ENCODE measurements at places on chromosomes 7 and 10.

DNA sequence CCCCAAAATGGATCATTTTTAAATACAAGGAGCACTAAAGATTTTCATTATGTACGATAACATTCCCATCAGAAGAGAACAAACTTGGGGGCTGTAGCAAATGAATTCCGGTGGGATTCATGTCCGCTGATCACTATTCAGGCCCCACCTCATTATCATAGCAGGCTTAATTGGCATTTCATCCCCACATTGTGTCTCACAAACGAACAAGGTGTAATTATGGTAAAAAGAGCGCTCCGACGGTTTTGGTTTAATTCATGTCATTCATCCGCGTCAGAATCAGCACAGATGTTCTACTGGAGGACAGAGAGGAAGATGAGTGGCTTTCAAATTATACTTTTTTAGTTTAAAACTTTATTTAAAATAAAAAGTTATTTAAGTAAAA lies 124.7 kb downstream of the MAD1L1 start:
- no peak for DNase-seq

DNA sequence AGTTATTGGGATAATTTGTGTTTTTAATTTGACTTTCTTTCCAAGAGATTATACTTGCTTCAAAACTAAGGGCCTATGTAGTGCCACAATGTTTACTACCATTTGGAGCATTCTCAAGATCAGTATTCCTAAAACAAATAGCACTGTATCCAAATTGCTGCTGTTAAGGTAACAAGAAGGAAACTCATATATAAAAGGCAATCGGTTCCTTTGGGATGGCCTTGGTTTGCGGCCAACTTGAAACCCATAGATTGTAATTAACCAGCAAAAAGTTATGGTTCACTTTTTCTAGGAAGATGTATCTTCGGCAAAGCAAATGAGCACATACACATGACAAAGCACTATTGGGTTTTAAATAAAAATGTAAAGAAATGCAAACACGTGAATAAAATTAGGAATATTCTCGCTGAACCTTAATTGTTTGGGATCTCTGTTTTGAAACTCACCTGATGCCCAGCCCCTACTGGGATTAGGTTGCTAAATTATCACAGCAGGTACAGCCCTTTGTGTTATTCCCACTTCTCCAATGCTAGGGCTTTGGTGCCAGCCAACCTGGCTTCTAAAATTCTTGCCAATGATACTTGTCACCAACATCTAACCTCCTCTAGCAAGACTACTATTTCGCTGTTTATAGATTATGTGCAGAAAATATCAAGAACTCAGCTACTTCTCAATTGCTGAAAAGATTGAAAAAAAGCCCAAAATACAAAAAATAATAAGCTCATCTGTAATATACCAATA lies 16.0 kb downstream of the CDNF start:
- DNase-seq: no peak

- no peak for DNase-seq
Measured at GRCh38 chr7:10463701-10464100, 510.0 kb upstream of the PHF14 start.

- no peak for DNase-seq
Measured at GRCh38 chr7:1676550-1677078, 6.5 kb downstream of the ELFN1 start.

- DNase-seq: no peak
Measured at GRCh38 chr10:13887761-13888160, 301.0 kb downstream of the PRPF18 start.

DNA sequence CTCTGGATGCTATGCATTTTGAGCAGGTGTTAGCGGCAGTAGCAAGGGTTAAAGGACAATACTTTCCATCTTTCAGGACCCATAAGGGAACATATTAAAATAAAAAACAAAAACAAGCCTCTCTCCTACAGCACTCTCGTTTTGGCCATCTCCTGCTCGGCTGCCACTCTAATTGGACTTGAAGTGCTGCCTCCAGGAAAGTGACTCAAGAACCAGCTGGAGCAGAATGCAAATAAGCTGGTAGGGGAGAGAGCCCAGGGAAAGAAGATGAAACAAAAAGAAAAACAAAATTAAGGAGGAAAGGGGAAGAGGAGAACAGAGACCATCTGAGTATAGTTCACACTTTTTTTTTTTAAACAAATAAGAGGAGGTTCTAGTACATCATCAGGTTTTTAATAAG lies 65.6 kb downstream of the HBP1 start:
- no peak for DNase-seq

DNA sequence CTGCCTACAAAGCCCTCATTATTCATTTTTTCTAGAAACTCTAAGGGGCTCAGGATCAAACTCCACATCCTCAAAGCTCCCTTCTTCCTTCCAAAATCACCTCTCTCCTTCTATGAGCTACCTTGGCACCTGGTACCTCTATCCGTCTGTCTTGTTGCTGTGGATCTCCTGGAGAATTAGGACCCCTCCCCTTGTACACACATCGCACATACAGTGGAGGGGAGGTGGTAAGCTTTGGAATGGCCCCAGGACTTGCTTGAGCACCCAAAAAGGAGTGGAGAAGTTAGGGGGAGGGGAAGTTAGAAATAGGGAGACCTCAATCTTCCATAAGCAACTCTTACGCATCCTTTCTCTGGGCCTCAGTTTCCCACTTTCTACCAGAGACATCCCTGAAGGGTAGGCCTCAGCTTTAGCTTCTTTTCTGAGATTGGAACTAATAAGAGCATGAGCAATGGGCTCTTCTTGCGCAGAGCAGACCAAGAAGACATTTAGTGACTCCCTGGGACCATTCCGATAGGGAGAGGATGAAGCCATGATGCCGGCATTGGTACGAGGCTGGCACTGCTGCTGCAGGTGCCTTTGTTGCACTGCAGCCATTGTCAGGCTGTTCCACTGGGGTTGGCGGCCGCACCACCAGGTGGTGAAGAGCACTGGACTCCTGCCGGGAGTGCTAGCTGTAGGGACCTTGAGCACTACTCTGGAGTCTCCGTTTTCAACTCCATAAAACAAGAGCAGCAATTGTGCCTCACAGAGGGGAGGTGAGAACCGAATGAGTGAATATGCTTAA lies 4.5 kb downstream of the CYP26C1 start:
- no peak for DNase-seq

DNA sequence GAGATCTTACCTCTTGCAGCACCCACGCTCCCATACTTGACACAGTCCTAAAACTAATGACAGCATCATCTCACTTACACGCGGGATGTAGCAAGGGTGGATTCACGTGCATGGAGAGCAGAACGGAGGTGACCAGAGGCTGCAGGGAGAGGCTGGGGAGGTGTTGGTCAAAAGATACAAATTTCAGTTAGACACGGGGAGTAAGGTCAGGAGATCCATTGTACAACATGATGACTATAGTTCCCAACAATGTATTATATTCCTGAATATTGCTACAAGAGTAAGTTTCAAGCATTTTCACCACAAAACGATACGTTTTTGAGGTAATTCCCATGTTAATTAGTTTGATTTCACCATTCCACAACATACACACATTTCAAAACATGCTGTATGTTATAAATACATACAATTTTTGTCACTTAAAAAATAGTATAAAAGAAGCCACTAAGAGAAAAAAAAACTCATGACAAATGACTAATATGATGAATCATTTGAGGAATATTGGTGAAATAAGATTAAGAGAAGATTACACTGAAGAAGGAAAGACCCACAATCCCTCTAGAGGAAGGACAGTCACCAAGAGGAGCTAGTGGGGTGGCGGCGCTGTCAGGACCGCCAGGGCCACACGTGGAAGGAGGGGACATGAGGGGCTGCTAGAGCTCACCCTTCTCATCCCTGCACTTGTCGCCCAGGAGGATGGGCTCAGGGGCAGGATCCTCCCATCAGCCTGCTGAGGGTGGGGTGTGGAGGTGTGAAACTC lies 49.4 kb upstream of the EGFR start:
- DNase-seq: no peak

- DNase-seq: no peak
Measured at GRCh38 chr7:124718032-124718766, 47.4 kb downstream of the GPR37 start.

GRCh38 chr7:149496642-149497391 lies 792 bp downstream of the ZNF746 start:
- peak; percentile 57 for DNase-seq

DNA sequence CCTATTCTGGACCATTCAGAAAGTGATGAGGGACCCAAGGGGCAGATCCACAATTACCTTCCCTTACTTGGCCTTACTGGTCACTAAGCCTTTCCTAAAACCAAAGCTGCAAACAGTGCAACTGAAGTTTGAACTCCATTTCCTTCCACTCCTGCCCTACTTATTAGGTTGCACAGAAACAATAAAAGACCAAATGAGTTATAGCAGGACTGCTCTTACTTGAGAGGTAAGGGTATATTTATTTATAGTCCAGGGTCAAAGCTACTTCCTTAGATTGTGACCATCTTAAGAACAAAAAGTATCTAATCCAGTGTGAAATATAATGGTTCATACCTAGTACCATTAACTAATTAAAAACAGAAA lies 27.0 kb downstream of the CDK6 start:
- DNase-seq: no peak

DNA sequence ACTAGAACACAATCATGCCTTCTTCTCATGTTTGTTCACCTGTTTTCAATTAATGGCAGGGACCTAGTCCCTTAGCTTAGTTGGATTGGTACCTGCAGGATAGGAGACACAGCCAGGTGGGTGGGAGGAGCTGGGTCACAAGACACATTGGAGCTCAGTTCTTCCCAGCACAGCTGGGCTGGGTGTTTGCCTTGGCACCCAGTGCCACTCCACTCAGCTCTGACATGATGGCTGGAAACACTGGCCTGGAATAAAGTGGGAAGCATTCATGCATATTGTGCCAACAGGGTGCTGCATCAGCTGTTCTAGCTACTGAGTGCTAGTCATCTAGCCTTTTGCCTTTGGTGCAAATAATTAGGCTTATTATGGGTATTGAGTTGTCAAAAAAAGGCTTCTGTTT lies 226.1 kb downstream of the PTEN start:
- no peak for DNase-seq

DNA sequence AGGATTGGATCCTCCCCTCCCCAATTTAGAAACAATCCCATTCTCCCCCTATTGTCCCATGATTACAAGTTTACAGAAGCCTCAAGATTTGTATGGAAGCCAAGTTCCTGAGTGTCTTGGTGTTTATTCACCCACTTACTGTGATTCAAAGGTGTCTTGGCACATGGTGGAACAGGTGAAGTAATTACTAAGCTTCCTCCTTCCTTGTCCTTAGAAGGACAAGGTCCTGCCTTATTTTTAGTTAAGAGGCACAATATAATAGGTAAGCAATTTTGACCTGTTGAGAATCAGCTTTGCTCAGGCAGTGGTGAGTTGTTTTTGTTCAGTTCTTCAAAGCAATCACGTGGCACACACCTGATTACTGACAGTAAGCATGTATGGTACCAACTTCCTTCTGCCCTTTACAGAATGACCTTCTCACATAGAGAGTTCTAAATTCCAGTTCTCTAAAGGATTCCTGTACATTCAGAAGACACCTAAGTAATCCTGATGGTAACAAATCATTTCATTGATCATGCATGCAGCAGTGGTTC lies 60.7 kb upstream of the SLC13A1 start:
- no peak for DNase-seq

DNA sequence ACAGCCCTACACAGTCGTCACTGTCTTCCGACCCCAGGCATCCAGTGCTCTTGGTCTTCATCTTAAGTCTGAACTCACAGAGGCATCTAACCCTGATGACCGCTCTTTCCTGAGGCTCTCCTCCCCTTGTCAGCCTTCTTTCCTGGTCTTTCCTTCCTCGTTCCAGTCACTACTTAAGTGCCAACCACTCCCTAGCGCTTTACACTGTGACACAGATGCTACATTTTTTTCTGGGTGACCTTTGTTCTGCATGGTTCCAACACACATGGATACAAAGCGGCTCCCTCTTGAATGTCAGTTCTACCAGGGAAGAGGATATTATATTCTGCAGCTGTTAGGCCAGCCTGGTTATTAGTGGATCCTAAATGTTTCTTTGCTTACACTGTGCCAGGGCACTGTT lies 12.7 kb downstream of the YWHAG start:
- DNase-seq: no peak

DNA sequence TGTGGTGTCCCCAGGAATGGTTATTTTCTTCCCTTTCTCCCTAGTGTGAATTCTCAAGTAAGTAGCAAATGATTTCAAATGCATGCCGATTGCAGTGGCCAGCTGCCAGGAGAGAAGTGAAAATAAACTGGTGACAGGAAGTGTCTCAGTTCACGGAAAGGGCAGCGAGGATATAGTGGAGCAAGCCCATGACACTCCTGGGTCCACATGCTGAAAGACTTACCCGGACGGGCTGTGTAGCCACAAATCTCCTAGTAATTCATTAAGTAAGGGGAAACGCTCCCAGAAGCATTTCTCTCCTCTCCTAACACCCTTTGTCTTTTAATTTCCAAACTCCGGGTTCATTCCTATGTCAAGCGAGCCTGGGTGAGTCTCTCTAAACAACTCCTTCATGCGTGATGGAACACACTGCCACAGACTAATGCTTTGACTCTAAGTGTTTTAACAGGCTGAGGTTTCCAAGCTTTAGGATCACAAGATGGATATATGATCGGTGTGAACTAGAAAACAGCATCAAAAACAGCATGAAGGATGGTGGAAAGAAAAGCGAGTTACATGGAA lies 125.6 kb downstream of the CYP26A1 start:
- DNase-seq: no peak

DNA sequence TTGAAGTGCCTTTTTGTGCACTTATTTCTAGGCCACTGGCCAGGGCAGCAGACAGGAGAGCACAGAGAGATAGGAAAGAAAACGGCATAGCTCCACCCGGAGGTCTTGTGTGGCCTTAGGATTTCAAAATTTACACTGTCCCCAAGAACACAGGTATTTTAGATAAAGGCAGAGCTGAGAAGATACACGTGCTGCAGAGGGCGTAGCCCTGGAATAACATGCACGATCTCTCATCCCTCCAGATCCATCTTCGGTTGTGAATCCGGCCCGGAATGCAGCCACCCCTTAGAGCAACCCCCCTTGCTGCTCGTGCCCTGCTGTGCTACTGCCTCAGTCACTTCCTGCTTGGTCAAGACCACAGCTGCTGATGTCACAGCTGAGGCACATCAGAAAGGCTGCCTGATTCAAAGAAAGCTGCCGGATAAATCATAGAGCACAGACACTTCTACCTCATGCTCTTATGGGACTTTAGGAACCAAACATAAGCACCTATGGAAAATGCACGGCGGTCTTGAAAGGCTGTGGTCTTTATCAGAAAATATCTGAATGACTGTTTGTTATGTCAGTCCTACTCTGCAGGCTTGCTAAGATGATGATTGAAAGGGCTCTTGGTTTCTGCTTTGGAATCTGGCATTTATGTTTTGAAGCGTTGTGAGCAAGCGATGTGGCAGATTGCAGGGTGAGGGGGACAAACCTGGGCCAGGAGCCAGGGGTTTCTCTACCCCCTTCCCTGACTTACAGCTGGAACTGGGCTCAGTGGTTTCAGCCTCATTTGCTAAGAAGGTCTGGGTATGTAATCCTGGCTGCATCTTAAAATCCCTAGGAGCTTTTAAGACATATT lies 152.0 kb downstream of the SVIL start:
- DNase-seq: no peak

DNA sequence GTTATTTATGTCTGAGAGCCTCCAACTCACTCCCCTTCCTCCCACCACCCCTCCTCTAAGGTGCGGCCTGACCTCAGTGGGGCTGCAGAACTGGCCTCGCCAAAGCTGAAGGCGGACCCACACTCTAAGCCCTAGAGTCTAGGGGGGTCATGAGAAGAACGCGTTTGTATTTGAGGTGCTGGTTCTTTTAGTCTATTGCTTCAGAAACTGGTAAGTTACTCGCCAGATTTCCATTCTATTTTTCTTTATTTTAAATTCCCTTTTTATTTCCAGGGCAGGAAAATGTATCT lies 357.5 kb downstream of the DNAJB6 start:
- no peak for DNase-seq

- DNase-seq: no peak
Measured at GRCh38 chr7:131145026-131145425, 182.7 kb upstream of the MKLN1 start.

GRCh38 chr7:100446040-100446439 lies 9.7 kb upstream of the PPP1R35 start:
- DNase-seq: no peak

Measured in naive thymus-derived CD8-positive, alpha-beta T cell (primary cell).